Fibroblast of the conjunctiva (primary cell): ENCODE measurements at places on chromosomes 4 and X.

- DNase-seq = no peak
Measured at GRCh38 chrX:149996515-149996914, 58.2 kb upstream of the EOLA2 start.

GRCh38 chrX:22136711-22137110 lies 104.6 kb downstream of the PHEX start:
- no peak for DNase-seq

- DNase-seq = no peak
Measured at GRCh38 chrX:37075892-37076595, 67.9 kb downstream of the FAM47C start.

- DNase-seq = peak; percentile 40
Measured at GRCh38 chr4:109432696-109433095, 919 bp upstream of the SEC24B start.

DNA sequence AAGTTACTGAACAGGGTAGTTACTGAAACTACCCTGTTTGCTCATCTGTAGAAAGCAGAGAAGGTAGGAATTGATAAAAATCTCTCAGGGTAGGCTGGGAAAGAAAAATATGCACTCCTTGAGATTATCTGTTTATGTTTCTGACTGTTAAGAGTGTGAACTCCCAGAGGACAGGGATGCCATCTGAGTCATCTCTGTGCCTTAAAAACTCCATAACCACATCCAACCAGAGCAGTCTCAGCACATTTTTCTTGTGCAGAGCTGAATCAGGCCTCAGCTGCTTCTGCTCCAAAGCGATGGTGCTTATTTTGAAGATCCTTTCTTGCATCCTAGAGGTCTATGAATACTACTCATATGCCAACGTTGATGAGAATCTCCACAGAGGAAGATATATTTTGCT lies 9.9 kb downstream of the CENPVL3 start:
- DNase-seq = no peak

- no peak for DNase-seq
Measured at GRCh38 chr4:86326400-86326799, 33.5 kb downstream of the MAPK10 start.

GRCh38 chr4:98110929-98111328 lies 32.3 kb downstream of the STPG2 start:
- no peak for DNase-seq

DNA sequence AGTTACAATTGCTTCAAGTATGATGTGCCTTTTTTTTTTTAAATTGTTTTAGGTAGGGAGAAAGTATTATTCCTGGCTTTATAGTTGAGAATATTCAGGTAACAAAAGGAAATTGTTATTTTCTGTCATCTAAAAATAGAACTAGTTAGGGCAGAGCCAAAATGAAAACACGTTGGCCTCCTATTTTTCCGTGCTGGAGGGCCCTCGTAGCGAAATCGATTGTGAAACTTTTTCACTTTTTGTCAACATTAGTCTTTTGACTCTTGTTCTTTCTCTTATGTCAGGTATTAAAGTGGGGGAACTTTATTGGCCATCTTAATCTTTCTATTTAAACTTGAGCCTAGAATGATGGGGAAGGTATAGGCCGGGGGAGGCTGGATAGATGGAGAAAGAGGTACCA lies 104.9 kb downstream of the ARHGAP10 start:
- DNase-seq = no peak

DNA sequence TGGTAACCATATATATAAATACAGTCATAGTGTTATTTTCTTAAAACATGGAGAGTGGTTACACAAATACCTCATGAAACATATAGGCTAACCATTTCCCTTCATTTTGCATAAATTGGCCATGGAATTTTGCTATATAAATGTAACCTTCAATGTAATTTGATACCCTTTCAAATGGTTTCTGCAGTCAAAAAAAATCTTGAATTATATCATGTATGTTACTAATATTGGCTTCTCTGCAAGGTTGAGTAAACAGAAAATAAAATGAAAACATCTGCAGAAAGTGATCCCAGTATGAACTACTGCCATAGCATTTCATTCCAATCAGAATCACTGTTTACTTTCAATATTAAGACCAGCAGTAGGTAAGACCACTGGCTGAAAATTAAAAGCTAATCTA lies 1165.9 kb upstream of the TENM3 start:
- DNase-seq = peak; percentile 32

- DNase-seq = no peak
Measured at GRCh38 chr4:129453524-129454200, 357.7 kb downstream of the C4orf33 start.

DNA sequence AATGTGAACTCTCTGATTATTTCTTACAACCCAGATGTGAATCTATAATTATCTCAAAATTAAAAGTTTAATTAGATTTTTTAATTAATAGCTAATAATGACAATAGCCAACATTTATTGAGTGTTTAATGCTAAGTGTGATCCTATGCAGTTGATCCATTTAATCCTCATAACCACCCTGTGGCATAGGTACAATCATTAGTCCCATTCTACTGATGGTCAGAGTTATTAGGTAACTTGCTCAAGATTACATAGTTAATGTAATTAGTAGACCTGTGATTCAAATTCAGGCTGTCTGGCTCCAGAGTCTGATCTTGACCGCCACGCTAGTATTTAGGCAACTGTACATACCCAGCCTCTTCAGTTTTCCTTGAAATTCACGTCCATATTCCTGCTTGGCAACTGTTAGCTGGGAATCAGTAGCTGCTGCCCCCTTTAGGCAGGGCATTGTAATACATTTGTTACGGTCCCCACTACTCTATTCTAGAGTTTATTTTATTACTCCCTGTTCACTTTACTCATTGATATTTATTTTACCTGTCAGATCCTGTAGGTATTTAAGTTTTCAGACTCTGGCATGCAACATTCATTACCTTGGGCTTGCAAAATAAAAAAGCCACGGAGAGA lies 20.6 kb upstream of the TEC start:
- no peak for DNase-seq

DNA sequence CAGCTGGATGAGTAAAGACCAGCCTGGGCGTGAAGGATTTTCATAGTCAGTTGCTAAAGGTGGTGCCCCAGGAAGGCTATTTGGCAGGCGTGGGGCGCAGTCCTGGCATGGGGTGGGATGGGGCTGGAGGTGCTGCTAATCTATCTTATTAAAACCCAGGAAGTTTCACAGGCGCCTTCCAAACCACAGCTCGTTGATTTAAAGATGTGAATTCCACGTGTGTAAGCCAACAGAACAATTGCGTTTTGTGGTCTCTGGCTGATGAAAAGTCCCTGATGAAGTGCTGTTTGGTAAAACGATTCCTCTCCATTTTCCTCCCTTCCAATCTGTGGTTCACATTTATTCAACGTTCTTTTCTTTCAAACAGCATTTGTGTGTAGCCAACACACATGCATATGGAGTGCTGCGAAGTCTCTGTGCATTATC lies 105.0 kb downstream of the TBL1X start:
- no peak for DNase-seq

- no peak for DNase-seq
Measured at GRCh38 chrX:1354036-1355019, 17.7 kb downstream of the IL3RA start.

GRCh38 chrX:43976205-43976604 lies 3.0 kb upstream of the NDP start:
- no peak for DNase-seq

- DNase-seq = no peak
Measured at GRCh38 chrX:149531599-149531998, 9.2 kb upstream of the EOLA1 start.

DNA sequence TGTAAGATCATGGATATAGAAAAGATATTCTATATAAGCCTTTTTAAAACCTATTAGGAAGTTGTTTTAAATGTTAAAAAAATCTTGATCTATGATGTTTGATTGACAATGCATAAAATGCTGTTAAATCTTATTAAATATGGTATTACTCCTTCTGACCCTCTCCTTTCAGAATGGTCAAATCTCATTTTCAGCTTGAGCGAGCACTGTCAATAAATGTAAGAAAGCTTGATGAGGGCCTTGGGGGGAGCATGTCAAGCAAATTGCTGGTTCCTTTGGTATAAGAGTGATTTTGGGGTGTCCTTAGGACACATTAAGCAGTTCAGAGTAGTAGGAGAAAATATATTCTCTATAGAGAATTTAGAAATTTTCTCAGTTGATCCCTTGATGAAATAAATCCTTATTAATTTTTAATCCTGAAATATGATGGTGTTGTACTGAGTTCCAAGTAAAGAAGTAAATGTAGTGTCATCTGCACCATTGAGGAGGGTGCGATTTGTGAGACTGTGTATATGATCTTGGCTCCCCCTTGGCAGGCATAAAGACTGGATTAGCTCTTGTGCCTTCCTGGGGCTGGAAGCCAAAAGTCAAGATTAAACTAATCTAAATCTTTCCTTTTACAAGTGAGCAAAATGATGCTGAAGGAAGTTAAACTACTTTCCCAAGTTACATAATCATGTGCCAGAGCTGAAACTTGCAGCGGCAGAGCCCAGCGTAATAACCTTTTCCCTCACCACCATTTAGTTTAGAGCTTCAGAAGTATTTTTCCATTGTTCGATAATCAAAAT lies 82.6 kb upstream of the ANK2 start:
- DNase-seq = no peak

DNA sequence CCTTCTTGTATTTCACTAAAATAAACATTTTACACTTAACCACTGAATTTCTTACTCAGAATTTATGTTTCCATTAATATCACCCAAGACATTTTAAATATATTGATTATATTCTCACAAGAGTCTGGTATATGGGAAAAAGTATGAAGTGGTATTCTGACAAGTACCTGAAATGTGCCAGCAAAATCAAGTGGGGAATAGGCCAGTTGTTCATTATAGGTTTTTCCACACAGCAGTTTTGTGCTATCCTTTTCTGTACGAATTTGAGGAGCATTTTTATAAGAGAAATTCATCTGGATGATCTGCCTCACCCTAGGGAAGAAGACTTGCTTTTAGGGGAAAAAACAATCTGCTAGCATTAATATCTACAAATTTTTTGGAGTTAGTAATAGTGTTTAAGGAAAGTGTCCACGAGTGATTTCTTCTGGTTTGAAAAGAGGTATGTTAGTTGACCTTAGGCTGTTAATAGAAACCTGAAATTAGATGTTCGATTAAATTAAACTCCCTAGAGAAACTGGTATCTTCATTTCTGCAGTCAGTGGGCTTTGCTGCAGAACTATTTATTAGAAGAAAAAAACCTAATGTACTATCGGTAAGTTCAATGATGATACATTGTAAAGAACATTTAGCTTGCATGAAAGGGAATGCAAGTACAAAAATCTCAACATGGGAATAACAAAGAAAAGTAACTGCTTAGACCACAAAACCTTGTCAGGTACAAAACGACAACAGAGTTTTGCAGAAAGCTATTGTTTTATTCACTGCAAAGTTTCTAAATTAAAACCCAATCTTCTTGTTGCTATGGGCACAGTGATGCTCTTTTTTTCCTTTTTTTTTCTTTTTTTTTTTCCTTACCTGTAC lies 1.8 kb downstream of the KLF3 start:
- no peak for DNase-seq

DNA sequence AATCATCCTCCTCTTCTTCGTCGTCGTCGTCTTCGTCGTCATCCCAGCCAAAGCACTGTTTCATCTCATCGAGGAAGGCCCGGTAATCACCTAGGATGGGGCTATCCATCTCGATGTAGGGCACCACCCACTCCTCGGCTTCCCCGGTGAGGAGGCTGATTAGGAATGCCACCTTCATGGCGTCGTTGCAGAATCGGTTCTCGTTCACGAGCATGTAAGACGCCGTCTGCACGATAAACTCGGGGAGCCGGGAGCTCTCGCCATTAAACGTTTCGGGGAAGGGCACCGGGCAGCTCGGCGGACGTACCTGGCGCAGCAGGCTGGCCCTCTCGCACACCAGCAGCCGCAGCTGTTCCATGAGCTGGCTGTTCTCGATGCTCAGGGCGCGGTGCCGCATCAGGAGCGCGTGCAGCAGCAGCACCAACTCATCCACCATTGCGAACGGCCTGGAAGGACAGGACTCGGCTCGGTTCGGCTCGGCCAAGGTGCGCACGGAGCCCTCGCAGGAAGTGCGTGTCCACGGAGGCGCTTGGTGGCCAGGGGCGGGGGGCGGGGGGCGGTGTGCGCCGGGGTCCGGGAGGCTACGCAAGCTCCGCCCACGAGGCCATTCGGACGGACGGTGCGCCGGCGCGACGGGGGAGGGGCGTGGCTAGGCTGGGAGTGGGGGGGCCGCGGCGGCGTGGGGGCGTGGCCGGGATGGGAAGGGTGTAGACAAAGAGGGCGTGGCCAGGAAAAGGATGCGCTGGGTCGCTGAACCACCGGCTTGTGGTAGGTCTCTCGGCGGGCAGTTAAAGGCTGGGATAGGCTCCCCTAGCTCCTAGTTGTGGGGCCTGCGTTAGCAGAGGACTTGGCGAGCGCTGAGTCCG lies at the start of gene LDOC1:
Gene LDOC1 (minus strand): TSS at position 544 of the 866 bp plus-strand sequence. CDS start 108 bp downstream, at position 436.
- peak; percentile 60 for DNase-seq

- DNase-seq = no peak
Measured at GRCh38 chr4:120080533-120080932, 13.9 kb upstream of the MAD2L1 start.

- DNase-seq = no peak
Measured at GRCh38 chr4:114263233-114263632, 283.8 kb upstream of the ARSJ start.

DNA sequence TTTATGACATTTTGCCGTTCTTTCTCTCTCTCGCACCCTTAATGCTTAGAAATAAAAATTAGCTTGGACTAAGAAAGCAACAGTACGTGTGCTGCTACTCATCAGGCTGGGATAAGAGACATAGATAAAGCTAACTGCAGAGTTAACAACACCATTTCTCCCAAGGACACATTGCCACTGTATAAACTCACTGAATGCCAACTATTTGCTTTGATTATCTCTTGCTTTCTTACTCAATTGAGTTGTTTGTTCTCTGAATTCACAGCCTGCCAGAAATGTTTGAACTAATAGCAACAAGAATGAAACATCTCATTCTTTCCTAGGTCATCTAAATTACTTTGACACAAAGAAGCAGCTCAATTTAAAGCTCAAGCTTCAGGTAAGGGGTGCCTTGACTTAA lies 34.6 kb downstream of the F8 start:
- no peak for DNase-seq

DNA sequence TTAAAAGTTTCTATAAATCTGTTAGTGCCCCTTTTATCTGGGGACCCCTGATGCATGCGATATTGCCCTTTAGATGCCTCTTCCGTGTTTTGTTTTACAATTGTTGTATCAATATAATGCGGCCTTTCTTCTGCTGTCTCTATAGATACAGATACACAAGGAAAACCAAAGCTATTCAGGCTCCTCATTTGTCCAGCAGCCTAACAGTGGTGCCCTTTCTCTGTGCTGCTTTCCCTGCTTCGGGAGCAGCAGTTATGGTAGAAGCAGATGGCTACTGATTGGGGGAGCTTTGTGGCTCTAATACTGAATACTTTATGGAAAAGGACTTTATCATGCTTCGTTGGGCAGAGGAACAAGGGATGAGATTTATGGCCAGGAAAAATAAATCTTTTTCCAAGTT lies 10.6 kb upstream of the PRDM8 start:
- DNase-seq = no peak

- no peak for DNase-seq
Measured at GRCh38 chr4:154454710-154455109, 36.9 kb downstream of the DCHS2 start.

- DNase-seq = peak; percentile 99
Measured at GRCh38 chr4:155906554-155907247, 3.2 kb downstream of the TDO2 start.
